Stimulated activated CD4-positive, alpha-beta T cell treated with anti-CD3 and anti-CD28 coated beads, Interleukin-15, amount 100 ng/mL, for 1 hour (primary cell): ENCODE measurements at places on chromosomes 2 and 18.
A peak's percentile ranks its signal among the peaks of the same experiment; 100 is the strongest.

DNA sequence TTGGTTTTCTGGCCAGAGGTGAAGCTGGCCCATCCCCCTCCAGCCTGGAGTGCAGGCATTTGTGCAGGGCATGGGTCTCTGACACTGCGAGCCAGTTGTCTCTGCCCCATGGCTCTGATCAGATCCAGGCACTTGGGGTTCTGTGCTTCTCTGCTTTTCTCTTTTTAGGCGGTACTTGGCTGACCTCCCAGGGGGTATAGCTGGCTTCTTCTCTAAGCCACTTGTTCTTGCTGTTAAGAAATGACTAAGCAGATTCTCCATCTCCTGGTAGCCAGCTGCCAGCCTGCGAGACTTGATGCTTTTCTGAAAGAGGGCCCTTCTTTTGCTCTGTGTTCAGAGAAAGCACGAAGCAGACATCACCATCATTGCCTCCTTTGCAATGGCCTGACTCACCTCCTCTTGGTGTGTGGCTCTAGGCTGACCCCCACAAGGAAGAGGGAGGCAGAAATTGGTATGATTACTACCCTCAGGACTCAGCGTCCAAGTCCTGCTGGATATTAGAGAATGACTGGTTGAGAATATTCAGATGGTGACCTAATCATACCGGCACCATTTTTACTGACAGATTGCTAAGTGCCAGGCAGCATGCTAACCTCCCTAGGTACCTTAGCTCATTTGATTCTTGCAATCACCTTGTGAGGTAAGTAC, 32.7 kb downstream of the TNP1 start:
- no peak for DNase-seq

DNA sequence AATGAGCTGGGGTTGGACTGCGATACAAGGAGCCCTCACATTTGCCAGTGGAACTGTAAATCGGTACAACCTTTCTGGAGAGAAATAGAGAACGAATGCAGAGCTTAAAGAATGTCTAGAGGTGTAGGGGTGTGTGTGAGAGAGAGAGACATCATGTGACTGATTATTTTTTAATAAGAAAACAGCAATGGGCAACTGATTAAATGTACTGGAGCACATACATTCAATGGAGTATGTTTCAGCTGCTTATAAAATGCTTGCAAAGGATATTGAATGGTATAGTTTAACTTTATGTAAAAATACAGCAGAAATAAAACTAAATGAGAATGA, 391 bp upstream of the TMEM17 start:
- no peak for DNase-seq

DNA sequence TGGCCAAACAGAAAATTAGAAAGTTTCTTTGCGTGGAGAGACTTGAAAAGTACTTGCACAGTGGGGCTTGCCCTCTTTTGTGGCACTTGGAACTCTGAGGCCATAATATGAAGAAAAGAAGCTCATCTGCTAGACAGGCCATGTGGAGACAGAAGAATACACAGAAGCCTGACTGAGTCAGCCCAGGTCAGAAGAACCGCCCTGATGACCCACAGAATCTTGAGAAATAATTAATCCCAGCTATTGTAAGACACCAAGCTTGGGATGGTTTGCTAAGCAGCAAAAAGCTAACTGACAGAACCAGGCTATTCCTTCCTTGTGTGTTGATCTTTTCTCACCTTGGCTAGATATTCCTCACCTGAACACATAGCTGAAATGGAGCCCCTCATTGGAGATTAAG, 33.7 kb downstream of the G6PC2 start:
- no peak for DNase-seq

DNA sequence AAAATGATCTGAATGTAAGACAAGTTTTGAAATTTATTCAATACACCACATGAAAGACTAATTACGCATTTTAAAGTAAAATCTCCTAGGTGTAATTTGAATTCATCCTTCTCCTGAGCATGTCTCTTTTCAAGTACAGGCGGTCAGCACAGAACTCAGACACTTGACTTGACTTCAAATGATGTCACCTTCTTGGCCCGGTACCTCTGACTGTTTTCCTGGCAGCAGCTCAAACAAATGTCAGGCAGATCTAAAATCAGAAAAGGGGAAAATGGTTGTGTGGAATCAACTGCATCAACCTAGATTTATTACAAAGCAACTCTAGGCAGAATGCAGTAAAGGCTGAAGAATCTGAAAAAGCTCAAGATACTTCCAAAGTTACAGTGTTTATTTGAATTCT, 11.4 kb upstream of the PROKR1 start:
- no peak for DNase-seq

DNA sequence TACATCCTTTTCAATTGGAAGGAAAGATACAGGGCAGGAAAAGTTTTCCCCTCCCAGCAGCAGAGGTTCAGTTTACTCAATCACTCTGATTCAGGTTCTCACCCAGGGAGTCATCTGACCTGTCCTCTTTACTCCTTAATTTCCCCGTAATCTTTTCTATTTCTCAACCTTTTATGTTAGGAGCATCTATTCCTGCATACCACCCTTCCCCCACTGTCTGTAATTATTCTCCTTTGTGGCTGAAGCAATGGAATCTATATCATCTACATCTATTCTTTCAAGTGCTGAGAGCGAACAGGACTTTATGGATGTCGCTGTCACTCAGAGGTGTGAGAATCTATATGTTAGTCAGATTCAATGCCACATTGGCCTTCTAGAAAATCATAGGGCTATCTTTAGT, 175.2 kb downstream of the NOL4 start:
- no peak for DNase-seq

- DNase-seq = no peak
Measured at GRCh38 chr2:12821656-12822055, 104.9 kb downstream of the TRIB2 start.

DNA sequence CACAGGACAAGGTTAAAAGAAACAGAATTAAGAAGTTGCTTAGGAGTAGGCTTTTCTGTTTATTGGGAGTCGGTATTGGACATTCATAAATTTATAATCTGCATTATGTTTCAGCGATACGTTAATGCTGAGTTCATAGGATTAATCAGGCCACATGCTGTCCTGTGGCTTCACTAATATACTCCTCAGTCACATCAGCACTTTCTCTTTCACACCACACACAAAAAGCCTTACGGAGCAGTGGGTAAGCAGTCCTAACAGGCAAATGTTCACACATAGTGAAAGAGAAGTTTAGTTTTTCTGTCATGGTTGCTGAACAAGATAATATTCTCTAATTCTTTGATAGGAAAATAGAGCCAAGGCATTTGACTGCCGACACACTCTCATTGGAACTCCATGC, 411.7 kb upstream of the RAB12 start:
- no peak for DNase-seq

DNA sequence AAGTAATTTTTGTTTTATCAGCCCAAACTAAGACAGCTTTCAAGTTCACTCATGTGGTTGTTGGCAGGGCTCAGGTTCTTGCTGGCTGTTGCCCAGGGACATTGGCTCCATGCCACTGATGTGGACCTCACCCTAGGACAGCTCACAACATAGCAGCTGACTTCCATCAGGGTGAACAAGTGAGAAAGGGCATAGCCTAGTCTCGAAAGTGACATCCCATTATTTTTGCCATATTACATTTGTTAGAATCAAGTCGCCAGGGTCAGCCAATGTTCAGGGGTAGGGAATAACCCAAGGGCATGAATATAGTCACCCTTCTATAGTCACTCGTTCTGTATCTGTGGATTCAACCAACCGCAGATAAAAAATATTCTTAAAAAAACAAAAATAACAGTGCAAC, 10.7 kb upstream of the CWC22 start:
- no peak for DNase-seq

GRCh38 chr2:239726091-239726591, 299.0 kb downstream of the NDUFA10 start:
- DNase-seq = no peak

GRCh38 chr2:158507141-158507540, 50.4 kb downstream of the PKP4 start:
- DNase-seq = no peak

DNA sequence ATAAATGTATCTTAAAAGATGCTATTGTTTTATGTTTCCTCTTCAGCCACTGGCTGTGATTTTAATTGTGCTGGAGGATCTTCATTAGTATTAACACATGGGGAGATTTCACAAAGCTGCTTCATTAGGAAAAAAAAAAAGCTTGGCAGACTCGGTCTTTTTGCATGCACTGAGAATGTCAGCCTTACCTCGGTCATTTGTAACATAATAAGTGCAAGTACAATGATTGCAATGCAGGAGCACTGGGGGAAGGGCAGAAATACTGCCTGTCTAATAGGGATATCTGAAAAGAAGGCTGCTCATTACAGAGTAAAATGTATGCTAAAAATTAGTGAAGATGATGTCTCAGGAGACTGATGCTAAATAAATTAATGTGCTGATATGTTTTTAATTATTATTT, 1.3 kb upstream of the BAZ2B start:
- DNase-seq = no peak

GRCh38 chr2:85066006-85066740, 67.0 kb upstream of the TCF7L1 start:
- DNase-seq = no peak

GRCh38 chr2:236047886-236048540, 120.2 kb downstream of the GBX2 start:
- DNase-seq = no peak

DNA sequence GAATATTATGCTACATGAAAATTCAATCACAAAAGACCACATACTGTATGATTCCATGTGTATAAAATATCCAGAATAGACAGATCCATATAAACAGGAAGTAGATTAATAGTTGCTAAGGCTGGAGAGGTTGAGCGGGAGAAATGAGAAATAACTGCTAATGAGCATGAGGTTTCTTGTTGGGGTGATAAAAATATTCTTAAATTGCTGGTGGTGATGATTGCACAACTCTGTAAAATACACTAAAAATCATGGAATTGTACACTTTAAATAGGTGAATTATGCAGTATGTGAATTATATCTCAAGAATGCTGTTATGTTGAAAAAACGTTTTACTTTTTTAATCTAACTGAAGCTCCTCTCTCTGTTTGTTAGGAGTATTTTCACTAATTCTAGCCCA, 101.8 kb upstream of the CREB1 start:
- DNase-seq = no peak

DNA sequence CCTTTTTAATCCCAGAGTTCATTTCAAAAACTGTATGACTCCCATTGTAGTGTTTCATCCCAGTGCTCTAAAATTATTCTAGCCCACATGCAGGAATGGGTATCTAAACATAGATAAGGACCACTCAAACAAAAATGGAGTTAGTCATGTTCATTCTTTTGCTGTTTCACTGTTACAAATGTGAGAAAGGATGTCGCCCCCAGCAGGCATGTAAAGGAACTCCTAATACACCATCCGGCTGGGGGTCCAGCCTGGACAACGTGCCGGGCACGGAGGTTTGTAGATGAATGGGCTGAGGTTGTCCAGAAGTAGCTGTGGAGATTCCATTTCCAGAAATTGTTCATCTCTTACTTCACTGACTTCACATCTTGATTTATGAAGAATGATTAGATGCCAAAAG, 101.9 kb upstream of the RAB12 start:
- DNase-seq = no peak

GRCh38 chr2:161415987-161416707, at the start of gene TBR1:
Gene TBR1 (plus strand): TSS chr2:161416297. CDS start chr2:161416411, 114 bp downstream.
- DNase-seq = no peak

GRCh38 chr2:152861349-152861942, 143.0 kb downstream of the ARL6IP6 start:
- DNase-seq = no peak

- DNase-seq = no peak
Measured at GRCh38 chr18:32822197-32822596, 49.4 kb upstream of the KLHL14 start.

DNA sequence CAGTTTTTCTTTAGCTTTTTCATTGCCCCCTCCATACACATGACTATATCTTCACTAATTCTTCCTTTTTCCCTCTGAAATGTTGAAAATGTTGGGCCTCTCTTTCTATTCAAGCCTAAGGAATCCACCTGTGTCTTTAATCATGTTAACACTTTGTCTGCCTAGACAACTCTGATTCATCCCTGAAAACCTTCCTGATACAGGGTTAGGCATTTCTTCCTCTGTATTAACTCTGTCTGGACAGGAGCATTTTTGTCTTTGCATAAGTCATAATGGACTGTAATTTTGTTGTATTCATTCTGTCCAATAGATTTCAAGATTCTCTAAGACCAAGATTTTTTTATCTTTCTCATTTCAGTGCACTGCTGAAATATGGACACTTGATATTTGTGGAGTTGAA, 297.3 kb downstream of the IKZF2 start:
- no peak for DNase-seq

- peak; percentile 36 for DNase-seq
Measured at GRCh38 chr2:143128681-143129580, at the start of gene ARHGAP15. Gene ARHGAP15 (plus strand): TSS chr2:143129419.

DNA sequence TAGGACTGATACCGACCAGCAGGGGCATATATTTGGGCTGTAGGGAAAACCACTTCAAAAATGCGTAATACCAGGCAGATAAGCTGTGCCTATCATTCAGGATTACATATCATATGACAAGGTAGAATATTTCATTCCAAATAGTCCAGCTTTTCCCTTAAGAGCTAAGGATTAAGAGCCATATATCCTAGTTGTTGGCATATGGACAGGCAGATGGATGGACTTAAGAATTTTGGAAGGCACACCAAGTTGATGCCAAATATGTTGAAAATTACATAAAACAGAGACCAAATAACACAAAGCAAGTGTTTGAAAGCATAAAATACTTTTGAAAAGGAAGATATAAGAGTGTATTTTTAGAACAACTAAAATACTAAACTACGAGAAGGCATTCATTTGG, 52.1 kb downstream of the LRRTM4 start:
- no peak for DNase-seq

GRCh38 chr2:188869550-188869949, 104.6 kb upstream of the COL3A1 start:
- DNase-seq = no peak
